ENCODE measurements at places on chromosomes 16 and 17.

DNA sequence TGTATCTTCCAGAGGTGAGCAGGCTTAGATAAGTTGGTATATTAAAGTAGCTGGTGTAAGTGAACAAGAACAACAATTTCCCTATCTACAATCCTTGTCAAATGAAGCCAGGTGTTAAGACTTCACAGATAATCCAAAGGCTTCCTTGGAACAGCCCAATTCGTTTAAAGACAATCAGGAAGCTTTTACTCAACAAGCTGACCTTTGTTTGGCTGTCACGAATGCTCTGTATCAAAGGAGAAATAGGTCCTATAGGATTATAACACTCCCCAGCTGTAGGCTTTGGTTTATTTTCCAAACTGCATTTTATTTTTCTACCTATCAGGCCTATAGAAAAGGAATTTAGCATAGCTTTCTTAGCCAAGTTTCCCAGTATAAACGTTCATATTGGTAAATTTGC is 766.5 kb upstream of the GOT2 start:
- no peak for DNase-seq

DNA sequence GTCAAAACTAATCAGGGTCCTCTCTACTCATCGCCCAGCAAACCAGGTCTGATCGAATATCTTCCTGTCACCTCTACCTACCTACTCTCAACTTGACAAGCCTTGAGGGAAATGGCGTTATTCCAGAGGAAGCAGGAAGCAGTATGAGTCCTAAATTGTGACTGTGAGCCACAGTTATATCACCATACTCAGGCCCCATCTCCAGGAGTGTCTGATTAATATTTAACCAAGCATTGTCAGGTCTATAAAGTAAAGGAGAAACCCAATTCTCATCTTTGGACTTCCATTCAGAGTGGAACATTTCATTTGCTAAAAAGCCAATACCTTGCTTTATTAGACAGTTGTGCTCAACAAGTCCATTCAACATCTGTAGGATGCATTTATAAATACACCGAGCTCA is 17.8 kb upstream of the CLEC3A start:
- no peak for DNase-seq

- no peak for DNase-seq
These were observed 172.5 kb downstream of the AHSP start for GRCh38 chr16:31700200-31700529.

DNA sequence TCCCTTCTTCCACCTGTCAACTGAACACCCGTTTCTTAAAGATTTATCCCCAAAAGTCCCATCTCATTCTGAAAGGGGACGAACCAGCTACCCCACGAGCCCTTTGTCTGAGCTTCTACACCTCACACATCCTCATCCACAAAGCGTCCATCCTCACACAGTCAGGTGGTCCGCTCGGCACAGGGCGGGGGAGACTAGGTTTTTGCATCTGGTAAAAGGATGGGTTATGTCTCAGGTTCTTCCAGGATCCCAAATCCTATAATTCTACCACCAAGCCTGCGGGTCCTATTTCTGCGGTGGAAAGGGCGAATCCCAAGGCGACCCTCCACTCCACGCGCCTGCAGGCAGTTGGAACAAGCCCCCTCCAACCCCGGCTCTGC is 458 bp downstream of the GFOD2 start:
- no peak for DNase-seq

Measured in stimulated activated CD8-positive, alpha-beta memory T cell treated with anti-CD3 and anti-CD28 coated beads, Interleukin-15, amount 100 ng/mL, for 4 hours (primary cell).